Stimulated activated CD4-positive, alpha-beta T cell treated with anti-CD3 and anti-CD28 coated beads, Interleukin-1b, Interleukin-23, amount 100 ng/mL, for 4 hours (primary cell): ENCODE measurements at places on chromosomes 2 and 18.
A peak's percentile ranks its signal among the peaks of the same experiment; 100 is the strongest.

DNA sequence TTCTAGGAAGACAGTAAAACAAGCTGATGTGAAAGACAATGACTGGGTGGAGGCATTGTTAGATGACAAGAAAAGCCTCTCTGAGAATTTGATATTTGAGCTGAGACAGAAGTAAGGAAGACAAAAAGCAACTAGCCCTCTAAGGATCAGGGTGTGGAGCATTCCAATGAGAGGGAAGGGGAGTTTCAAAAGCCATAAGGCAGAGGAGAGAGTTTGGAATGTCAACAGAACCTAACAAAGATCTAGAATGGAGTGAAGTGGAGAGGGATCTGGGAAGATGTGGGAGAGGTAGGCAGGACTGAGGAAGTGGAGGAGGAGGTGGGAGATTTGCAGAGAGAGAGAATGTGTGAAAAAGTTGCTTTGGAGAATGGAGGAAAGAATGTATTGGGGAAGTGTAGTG is 17.3 kb upstream of the ASXL2 start:
- DNase-seq, result no peak

DNA sequence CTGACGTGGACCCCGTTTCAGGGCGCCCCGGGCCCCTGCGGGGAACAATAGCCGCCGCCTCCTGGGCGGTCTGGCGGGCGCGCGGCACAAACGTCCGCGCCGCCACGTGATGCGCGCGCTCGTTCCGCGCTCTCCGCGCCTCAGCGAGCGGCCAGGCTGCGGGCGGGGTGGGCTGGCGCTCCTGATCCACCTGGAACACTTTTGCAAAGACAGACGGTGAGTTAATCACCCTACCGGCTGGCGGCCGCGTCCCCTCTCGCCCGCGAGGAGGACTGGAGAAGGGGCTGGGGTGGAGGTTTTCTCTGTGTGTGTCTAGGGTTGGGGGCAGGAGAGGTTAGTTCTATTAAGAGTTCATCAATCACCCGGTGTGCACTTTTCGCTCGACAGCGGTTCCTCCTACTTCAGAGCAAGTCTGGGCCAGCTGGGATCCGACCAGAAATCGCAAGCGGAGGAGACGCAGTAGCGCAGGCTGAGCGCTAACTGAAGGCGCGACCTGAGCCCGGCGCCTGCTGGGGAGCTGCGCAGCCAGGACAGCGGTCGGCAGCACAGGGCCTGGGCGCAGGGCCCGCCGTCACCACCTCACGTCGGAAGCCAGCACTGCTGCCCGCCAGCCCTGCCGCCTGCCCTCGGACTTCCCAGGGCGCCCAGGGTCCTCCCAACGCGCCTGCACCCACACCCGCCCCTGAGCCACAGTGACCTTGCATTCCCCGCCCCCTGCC is 10.3 kb upstream of the HOXD1 start:
- no peak for DNase-seq

DNA sequence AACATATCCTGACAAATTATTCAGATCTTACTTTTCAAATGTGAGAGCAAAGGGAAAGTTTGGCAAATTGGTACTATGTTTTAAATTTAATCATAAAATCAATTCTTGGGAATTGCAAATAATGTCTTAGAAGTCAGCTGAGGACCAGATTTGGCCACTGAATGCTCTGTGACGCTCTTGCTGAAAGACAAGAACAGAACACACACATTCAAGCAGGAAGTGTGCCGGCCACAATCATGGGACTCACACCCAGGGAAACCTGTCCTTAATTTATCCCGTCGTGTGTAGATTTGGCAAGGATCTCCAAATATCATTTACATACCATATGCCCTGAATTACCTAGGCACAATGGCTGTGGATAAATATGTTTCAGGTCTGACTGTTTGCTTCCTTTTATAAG is 253.1 kb downstream of the TCF4 start:
- no peak for DNase-seq

DNA sequence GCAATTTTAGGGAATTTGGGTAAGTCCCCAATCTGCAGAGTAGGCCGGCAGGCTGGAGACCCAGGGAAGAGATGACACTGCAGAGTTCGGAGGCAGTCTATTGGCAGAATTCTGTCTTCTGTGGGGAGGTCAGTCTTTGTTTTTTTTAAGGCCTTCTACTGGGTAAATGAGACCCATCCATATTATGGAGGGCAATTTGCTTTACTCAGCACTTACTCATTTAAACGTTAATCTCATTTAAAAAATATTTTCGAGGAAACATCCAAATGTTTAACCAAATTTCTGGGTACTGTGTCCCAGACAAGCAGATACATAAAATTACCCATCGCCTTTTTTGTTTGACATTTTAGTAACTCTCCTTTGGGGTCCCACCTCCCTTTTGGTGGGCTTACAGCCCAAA is 139.5 kb downstream of the IRS1 start:
- DNase-seq, result no peak

DNA sequence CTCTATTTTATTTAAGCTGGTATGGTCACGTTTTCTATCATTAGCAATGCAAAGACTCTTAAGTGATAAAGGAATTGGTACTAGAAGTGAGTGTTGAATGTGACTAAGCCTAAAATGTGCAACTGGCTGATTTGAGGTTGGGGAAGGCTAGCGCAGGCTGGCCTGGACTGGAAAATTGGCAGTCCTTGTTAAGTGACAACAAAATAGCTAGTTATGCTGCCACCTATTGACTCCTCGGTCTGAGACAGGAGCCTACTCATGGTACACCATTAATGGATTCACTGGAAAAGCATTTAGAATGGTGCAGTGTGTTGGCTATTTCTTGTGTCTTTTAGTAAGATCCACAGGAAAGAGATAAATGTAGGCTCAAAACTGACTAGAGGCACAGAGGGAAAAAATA is 5.7 kb upstream of the WIPF1 start:
- DNase-seq, result peak; percentile 26

- DNase-seq, result no peak
Measured at GRCh38 chr18:31430554-31430953, 17.0 kb upstream of the DSG3 start.

DNA sequence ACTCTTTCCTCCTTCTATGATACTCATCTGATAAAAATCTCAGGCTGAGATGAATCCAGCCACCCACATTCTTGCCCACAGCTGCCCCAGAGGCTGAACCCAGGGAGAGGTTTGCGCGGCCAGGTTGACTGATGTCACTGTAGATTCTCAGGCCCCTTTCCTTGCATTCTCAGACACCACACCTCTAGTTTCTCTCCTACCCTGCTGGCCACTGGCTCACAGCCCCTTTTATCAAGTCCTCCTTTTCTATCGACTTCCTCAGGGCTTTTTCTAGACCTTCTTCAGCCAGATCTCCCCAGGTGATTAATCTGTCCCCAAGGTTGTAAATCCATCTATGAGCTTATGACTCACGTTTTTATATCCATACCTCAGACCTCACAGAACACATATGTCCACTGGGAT is 99.8 kb downstream of the TACR1 start:
- DNase-seq, result no peak

DNA sequence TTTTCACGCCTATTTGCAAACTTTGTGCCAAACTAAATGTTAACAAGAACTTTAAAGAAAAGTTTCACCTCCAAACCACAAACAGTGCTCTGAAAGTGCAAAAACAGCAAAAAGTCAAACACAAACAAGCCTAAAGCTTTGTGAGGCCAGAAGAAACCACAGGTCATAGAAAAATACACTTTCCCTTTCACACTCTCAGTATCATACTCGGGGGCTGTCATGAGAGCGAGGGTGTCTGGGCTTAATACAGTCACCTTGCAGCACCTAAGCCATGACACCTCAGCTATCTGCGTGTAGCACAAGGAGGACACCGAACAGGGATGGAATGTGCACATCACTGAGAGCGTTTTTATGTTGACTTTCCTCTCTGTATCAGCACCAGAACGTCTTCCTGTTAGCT is 26.6 kb upstream of the SEH1L start:
- no peak for DNase-seq

DNA sequence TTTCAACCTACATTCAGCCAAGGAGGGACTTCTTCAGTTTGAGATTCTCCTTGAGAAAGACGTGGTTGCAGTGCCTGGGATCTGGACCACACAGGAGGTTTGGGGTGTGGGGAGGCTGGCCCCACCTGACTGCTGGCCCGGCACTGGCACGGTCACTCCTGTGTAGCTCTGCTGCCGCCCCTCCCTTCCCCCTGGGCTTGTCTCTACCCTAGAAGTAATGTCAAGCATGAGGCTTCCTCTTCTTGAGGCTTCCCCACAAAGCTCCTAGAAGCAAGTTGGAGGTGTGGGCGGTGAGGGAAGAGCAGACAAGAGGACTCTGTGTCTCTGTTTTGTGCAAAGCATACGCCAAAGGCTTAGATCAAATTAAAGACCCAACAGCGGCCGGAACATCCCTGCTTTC is 8.7 kb downstream of the KLHL29 start:
- no peak for DNase-seq

DNA sequence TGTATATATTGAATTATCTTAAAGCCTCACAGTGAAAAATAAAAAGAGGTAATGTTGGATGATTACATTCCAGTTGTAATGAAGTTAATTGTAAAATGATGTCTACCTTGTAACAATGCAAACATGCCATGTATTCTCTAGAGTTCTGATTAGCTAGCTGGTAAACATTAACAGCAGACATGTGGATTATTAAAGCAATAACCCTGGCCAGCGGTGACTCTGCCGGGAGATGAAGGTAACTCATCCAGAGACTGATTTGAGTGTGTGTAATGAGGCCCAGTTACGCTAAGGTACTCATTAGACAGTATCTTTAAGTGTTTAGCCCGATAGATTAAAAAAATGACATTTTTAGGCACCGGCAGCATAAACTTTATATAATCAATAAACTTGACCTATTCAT is 79.6 kb upstream of the REV1 start:
- no peak for DNase-seq

DNA sequence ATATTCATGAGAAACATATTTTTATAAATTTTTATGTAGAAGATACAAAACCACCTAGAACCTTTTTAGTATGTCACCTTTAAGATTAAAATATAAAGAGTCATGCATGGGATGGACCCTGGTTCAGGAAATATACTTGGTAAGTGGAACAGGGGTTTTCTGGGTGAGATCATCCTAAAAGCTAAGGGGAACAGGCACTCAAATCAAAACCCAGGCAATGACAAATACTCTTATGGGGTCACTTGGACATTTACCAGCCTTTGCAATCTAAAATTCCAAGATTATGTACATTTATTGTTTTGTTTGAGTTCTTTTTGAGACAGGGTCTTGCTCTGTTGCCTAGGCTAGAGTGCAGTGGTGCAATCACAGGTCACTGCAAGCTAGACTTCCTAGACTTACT is 65.8 kb downstream of the SGPP2 start:
- DNase-seq, result no peak

- DNase-seq, result no peak
Measured at GRCh38 chr2:16774980-16775898, 109.6 kb upstream of the CYRIA start.

DNA sequence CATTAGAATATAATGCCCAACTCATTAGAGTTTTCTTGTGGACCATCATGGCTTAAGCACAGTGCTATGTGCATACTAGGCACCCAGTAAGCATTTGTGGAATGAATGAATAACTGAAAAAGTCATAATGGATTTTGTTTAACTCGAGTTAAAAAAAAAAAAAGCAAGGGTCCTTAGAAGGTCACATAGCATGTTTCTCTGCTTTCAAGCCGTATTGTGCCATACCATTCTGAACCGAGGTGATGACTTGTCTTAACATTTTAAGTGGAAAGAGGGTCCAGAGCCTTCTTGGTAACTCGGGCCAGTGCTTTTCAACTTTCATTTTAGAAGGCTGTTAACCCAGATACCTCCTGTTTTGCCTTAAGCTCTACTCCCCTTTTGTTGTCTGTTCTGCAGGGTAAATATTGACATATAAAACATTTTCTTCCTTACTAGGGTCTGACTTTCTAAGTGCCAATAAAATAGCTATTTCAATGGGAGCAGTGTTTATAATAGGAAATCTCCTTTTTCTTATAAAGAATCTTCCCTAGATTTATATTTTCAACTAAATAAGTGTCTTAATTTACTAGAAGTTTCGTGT is 787 bp upstream of the ADGRF3 start:
- no peak for DNase-seq

- DNase-seq, result no peak
Measured at GRCh38 chr2:199207011-199207410, 250.7 kb downstream of the SATB2 start.

DNA sequence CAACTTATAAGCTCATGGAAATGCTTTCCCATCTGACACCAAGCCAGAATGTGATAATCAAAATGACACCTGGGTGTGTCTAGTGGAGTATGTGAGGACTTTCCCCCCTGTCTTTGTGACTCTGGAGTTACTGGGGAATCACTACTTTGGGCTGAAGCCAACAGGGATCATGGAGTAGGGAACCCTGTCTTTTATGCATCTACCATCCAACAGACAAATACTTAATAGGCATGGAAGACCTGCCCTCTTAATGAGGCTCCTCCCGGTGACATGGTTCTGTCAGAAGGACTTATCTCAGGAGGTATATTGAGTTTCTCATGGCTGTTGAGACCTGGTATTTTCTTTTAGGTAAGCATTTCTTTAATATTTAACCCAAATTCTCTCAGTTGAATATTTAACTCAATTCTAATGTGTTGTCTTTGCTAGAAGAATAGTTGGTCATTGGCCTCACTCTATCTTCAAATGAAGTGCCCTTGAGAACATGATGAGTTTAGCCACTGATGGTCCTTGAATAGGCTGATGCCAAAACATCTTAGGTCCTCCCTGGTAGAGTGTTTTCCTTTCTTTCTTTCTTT is 42.1 kb downstream of the TGIF1 start:
- no peak for DNase-seq

- no peak for DNase-seq
Measured at GRCh38 chr2:207935121-207935990, 90.0 kb downstream of the PLEKHM3 start.

- no peak for DNase-seq
Measured at GRCh38 chr2:170086751-170087412, 91.1 kb upstream of the MYO3B start.

DNA sequence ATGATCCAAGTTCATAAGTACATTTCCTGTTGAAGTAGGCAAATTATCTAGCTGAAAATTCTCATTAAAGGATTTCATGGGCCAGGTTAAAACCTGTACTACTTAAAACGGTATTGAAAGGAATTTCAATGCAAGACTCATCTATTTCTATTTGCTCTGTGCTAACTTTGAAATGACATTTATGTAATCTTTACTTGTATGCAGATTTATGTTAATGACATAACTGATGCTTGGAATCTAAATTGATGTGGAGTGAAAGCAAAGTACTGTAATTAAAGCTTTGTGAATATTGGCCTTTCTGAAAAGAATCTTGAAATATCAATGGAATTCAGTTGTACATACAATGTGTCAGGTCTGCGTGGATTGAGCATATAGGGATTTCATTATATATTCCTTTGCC is 390.0 kb downstream of the CPS1 start:
- DNase-seq, result no peak

- no peak for DNase-seq
Measured at GRCh38 chr2:189175869-189176433, 3.6 kb downstream of the COL5A2 start.

- no peak for DNase-seq
Measured at GRCh38 chr2:516944-517343, 160.3 kb downstream of the TMEM18 start.

DNA sequence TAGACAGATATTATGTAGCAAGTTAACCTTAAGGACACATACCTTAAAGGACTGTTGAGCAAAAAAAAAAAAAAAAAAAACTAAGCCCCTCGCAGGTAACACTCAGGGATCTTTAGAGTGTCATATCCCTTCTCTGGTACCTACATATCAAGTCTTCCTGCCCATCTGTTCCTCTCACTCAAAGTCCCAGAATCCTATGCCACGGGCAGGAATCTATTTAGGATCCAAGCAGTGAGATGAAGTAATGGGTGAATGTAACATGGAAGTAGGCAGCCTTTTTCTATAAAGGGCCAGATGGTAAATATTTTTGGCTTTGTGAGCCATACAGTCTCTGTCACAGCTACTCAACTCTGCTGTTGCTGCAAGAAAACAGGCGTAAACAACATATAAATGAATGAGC is 496.7 kb downstream of the STK39 start:
- no peak for DNase-seq
